ENCODE measurements at places on chromosomes 2 and 18.

DNA sequence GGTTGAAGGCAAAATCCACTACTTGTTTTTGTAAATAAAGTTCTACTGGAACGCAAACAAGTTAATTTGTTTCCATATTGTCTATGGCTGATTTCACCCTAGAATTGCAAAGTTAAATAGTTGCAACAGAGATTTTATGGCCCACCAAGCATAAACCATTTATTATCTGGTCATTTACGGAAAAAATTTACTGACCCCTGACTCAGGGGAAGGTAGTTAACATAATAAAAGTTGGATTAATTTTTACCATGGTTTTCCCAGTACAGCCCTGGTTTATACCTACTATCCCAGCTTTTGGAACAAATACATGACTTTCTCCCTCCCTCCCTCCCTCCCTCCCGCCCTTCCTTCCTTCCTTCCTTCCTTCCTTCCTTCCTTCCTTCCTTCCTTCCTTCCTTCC lies 588.9 kb upstream of the TMEFF2 start:
- DNase-seq: no peak

GRCh38 chr18:13139885-13140450 lies 78.6 kb upstream of the LDLRAD4 start:
- no peak for DNase-seq

DNA sequence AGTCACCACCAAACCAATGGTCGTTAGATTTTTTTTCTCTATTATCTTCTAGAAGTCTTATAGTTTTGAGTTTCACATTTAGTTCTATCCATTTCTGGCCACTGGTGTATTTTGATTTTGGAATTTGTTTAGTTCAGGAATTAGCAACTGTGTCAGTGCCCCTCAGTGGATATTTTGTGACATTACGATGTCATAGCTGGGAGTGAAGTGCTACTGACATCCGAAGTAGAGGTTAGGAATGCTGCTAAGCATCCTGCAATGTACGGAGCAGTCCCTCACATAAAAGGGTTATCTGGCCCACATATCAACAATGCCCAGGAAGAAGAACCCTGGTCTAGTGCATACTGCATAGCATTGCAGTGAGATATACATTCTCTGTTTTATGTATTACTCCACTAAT lies 157.4 kb upstream of the RGPD4 start:
- DNase-seq: no peak

GRCh38 chr2:173359231-173359630 lies 4.6 kb downstream of the CDCA7 start:
- DNase-seq: no peak

DNA sequence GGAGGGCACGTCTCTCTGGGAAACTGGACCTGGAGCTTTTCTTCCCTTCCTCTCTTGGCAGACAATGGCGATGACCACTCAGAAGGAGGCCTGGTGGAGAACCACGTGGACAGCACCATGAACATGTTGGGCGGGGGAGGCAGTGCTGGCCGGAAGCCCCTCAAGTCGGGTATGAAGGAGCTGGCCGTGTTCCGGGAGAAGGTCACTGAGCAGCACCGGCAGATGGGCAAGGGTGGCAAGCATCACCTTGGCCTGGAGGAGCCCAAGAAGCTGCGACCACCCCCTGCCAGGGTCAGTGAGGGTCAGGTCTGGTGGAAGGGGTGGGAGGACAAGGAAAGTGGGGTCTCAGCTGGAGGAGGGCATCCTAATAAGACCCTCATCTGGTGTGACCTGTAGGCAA lies 27.3 kb downstream of the IGFBP2 start:
- DNase-seq: no peak

- no peak for DNase-seq
Measured at GRCh38 chr2:174610243-174610995, 12.8 kb upstream of the WIPF1 start.

DNA sequence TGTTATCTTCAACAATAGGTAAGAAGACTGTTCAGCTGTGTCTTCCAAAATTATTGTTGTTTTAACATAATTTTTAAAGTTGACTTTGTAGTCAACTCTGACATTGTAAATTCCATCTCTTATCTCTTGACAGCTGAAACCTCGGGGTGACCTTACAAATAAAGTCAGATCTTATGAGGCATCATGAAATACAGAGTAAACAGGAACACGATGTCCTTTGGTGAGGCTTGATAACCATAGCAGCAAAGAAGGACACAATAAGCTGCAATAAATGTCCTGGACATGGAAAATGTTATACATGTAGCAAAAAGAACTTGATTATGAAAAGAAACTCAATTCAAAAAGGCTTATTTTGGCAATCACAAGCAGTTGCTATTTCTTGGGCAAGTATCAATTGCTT lies 618.9 kb upstream of the SLC39A10 start:
- DNase-seq: no peak

GRCh38 chr2:150853263-150853662 lies 365.8 kb upstream of the RND3 start:
- no peak for DNase-seq

DNA sequence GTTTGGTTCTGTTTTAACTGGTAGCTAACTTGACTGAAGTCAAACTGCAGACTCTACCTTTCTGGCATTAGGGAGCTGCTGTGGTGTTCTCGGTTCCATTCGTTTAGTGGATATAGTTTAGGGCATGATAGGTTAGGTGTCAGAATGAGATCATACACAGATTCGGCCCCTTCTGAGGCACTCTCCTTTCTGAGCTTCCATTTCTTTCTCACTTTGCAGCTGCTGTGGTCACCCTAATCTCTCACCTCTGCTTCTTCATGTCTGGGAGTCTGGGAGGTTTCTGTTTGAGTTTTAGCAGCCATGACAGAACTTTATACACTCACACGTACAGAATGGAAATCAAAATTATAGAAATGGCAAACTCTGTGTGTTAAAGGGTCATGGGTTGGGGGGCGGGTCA lies 122.8 kb downstream of the ATP9B start:
- DNase-seq: no peak

DNA sequence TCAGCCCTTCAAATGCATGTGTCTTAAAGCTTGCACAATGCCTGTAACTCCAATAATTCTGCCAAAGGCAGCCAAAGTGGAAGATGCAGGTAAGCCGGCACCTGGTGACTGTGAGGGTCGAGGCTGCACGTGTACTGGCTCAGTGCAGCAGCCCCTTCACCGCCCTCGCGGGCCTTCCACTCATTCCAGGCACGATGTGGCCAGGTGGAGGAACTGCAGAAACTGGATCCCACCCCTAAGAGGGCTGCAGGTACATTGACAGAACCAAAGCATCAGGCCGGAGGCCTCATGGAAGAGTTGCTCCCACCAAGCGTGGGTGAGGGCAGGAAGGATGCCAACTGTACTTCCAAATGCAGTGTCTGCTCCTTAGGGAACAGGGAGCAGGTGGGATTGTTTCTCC lies 253.4 kb downstream of the HDAC4 start:
- DNase-seq: no peak

- DNase-seq: peak; percentile 25
Measured at GRCh38 chr2:232876161-232876977, 6.3 kb downstream of the SNORC start.

GRCh38 chr18:53033128-53033527 lies 693.1 kb downstream of the DCC start:
- no peak for DNase-seq

GRCh38 chr2:6906165-6906741 lies 11.0 kb upstream of the RNF144A start:
- no peak for DNase-seq

DNA sequence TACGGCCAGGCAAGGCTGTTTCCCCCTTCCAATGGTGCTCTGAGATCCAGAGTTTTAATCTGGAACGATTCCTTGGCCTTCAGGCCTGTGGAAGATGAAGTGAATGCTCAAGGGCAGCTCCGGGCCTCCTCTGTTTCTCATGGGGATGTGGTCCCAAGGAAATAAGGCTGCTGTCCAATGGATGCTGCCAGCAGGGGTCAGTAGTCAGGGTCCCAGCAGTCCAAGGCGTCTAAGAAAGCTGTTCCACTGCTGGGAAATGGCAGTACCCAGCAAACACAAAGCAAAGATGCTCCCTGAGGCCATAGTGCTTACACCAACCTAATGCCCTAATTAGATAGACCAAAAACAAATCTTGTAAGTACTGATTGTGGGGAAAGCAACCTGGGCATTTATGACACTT lies 12.5 kb downstream of the NMS start:
- DNase-seq: no peak

GRCh38 chr18:56248610-56249235 lies 389.7 kb downstream of the TXNL1 start:
- DNase-seq: no peak

GRCh38 chr18:50924372-50924771 lies 43.5 kb upstream of the ELAC1 start:
- DNase-seq: no peak

DNA sequence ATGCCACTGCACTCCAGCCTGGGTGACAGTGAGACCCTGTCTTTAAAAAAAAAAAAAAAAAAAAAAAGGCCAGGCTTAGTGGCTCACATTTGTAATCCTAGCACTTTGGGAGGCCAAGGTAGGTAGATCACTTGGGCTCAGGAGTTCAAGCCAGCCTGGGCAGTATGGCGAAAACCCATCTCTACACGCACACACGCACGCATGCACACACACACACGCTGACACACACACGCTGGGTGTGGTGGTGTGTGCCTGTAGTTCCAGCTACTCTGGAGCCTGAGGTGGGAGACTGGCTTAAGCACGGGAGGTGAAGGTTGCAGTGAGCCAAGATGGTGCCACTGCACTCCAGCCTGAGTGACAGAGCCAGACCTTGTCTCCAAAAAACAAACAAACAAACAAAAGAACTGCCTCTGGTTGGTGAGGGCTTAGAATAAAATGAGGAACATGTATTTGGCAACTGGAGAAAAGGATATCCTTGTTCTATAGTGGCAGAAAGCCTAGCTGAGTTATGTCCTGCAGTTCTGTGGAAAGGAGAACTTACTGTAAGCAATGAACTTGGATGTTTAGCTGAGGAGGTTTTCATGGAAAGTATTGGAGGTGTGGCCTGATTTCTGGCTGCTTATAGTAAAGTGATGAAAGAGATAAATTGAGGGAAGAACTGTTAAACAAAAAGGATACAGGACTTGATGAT lies 34.0 kb downstream of the HAT1 start:
- no peak for DNase-seq

DNA sequence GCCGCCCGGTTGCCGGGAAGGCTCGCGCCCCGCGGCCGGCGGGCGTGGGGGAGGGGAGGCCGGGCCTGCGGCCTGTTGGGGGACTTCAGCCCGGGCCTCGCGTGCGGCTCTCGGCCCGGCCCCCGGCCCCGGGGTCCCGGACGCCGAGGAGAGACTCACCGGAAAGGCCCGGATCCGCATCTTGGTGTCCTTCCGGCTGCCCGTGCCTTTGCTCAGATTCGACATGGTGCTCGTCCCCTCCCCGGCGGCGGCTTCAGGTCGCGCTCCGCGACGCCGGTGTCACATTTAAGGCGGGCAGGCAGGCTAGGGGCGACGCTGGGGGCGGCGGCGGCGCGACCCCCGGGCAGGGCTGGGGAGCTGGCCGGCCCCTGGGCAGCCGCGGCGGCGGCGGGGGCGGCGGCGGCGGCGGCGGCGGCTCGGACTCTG lies 365 bp downstream of the CUL3 start:
- peak; percentile 56 for DNase-seq

- no peak for DNase-seq
Measured at GRCh38 chr2:26940001-26940400, 30.4 kb upstream of the MAPRE3 start.

GRCh38 chr2:123870206-123870880 lies 154.7 kb upstream of the CNTNAP5 start:
- DNase-seq: no peak

- DNase-seq: no peak
Measured at GRCh38 chr18:24862201-24862816, 401.9 kb downstream of the HRH4 start.

GRCh38 chr2:6855860-6856547 lies 9.7 kb downstream of the CMPK2 start:
- DNase-seq: no peak

DNA sequence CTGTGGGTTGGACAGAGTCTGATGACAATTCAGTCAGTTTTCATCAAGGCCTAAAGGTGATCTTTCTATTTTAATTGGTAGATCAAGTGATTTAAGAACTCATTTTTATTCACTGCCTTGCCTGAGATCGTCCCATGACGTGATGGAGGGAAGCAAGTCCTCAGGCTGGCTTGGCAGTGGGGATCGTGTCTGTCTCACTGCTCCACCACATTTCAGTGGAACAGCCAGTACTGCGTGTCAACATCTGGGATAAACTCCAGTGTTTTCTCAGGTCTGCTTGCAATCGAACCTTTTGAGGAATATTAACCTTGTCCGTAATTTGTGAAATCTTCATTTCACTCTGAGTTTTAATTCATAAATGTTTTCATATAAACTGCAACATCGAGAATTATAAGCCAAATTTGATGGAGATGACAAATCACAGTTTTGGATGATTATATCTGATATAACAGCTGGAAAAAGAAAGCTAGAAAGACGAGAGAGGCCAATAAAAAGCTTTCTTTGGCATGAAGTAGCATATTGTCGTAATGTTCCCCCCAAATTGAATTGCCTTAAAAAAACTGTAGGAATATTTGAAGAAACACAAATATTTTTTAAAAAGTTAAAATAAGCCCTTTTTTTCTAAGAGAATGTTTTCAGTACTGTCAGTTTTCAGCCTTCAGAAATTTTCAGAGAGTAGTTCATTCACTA lies 414.7 kb upstream of the SPRED2 start:
- no peak for DNase-seq

DNA sequence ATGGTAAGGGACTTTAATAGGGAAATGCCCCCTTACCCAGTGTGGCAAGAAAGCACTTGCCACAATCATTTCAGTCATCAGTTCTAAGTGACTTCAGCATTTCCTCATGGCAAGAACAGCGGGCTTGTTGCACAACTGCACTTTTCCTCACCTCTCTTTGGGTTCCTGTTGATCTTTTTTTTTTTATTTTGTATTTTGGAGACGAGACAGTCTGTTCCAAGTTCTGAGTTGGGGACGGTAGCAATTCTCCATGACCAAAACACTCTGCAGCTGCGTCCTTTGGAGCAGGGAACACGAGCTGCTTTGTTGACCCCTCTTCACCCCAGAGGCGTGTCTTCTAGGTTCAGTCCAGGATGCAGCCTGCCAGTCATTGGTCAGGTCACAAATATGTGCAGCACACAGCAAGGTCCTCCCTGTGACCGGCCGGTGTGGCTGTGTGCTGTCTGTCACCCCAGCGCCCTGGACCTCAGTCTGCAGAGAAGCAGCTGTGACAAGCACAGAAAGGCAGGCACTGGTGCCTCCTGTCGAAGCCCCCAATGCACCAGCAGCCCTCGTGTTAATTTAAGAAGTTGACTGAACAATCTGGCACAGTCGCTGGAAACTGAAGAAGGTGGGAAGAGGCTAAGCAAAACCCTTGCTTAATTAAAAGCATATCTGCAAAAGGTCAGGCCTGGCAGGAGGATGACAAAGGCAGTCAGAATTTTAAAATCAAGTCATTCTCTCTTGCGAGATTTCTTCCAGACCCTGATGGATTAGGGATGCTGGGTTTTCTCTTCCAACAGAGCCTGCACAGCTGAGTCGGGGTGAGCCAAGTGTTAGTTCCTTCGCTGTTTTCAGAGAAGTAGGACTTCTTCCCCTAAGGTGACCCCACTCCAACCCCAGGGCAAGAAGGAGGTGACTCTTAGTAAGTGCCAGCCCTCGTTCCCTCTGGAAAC lies 96.7 kb upstream of the COPS8 start:
- DNase-seq: no peak

- DNase-seq: no peak
Measured at GRCh38 chr2:168404764-168405163, 51.3 kb upstream of the CERS6 start.

- DNase-seq: no peak
Measured at GRCh38 chr2:174259981-174260380, 11.6 kb upstream of the OLA1 start.

- DNase-seq: no peak
Measured at GRCh38 chr2:200496696-200497095, 13.2 kb downstream of the KCTD18 start.
